Central memory CD8-positive, alpha-beta T cell (primary cell): ENCODE measurements at places on chromosomes 1 and 21.

- DNase-seq = no peak
Observed at GRCh38 chr21:36517366-36518075, 37.6 kb upstream of the CLDN14 start.

GRCh38 chr1:98034505-98034904, 113.7 kb upstream of the DPYD start:
- no peak for DNase-seq

DNA sequence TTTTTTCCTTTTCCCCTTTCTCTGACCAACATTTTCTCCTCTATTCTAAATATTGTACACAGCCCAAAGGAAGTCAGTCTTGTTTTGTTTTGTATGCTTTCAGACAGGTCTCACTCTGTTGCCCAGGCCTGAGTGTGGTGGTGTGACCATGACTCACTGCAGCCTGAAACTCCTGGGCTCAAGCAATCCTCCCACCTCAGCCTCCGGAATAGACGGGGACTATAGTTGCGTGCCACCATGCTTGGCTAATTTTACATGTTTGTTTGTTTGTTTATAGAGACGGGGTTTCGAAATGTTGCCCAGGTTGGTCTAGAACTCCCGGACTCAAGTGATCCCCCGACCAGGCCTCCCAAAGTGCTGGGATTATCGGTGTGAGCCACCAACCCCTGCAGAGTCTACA, 72.8 kb downstream of the NRIP1 start:
- no peak for DNase-seq

- DNase-seq = no peak
Observed at GRCh38 chr1:228445843-228446650, 29.4 kb upstream of the TRIM17 start.

GRCh38 chr1:186659890-186660341, 20.3 kb downstream of the PTGS2 start:
- no peak for DNase-seq

- DNase-seq = no peak
Observed at GRCh38 chr1:180280617-180281016, 50.6 kb downstream of the LHX4 start.

DNA sequence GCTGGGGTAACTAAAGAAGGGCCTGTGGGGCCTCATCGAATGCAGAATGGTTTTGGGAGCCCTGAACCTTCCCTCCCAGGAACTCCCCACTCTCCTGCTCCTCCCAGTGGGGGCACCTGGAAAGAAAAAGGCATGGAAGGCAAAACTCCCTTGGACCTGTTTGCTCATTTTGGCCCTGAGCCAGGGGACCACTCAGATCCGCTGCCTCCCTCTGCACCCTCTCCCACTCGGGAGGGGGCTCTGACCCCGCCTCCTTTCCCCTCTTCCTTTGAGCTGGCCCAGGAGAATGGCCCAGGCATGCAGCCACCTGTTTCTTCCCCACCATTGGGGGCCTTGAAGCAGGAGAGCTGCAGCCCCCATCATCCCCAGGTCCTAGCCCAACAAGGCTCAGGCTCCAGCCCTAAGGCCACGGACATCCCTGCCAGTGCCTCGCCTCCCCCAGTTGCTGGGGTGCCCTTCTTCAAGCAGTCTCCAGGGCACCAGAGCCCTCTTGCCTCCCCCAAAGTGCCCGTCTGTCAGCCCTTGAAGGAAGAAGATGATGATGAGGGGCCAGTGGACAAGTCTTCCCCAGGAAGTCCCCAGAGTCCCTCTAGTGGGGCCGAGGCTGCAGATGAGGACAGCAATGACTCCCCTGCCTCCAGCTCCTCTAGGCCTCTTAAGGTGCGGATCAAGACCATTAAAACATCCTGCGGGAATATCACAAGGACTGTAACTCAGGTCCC, 4.7 kb downstream of the ZNF687 start:
- no peak for DNase-seq

DNA sequence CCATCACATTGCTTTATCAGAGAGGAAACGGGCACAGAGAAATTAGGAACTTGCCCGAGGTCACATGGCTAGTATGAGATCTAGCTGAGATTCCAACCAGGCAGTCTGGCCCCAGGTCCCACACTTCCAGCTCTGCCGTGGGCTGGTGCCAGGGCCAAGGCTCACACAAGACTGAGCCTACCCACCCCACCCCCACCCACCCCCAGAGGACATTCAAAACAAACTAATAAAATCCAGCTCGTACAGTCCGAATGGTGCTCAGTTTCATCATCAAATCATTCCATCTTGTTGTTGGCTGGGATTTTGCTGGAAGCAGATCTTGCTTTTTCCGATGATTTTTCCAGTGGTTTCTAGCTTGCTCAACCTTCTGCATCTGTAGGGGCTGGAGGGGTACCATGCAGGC, 27.9 kb downstream of the MATN1 start:
- no peak for DNase-seq

- no peak for DNase-seq
Observed at GRCh38 chr1:100076744-100077143, 56.0 kb downstream of the SASS6 start.
